ENCODE measurements at places on chromosomes 13 and 19.

DNA sequence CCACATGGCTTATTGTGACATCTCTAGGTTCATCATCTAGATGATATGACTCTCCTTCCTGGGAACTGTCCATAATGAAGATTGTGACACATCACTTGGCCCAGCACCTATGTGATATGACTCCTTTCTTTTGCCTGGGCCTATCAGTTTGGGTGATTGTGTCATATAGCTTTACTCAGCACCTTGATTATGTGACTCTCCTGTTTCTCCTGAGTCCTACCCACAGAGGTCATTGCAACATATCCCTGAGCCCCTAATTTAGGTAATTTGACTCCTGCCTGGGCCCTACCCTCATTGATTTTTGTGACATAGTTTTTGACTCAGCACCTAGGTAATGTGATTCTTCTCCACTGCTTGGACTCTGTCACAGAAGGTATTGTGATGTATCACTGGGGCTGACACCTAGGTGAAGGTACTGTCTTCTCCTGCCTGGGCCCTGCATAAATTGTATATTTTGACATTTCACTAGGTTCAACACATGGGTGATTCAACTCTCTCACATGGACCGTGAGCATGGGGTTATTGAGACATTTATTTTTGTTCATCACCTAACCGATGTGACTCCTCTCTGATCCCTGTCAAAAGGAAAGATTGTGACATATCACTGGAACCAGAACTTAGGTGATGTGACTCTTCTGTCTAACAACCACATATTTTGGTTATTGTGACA, 26.2 kb upstream of the ZNF254 start:
- no peak for DNase-seq

GRCh38 chr13:109159650-109160309, 530.4 kb downstream of the MYO16 start:
- DNase-seq = no peak

- peak; percentile 33 for DNase-seq
Measured at GRCh38 chr13:114200399-114200911, 21.4 kb downstream of the CFAP97D2 start.

- no peak for DNase-seq
Measured at GRCh38 chr19:28823338-28823961, 389.5 kb downstream of the UQCRFS1 start.

Data from nephron progenitor cell (in vitro differentiated cells).